NCI-H748 treated with DMSO at 0.1 percent for 48 hours (cell line): ENCODE measurements at places on chromosomes 5 and 9.
A peak's percentile ranks its signal among the peaks of the same experiment; 100 is the strongest.

- DNase-seq: no peak
These were observed 49.7 kb downstream of the BASP1 start for GRCh38 chr5:17267106-17267505.

DNA sequence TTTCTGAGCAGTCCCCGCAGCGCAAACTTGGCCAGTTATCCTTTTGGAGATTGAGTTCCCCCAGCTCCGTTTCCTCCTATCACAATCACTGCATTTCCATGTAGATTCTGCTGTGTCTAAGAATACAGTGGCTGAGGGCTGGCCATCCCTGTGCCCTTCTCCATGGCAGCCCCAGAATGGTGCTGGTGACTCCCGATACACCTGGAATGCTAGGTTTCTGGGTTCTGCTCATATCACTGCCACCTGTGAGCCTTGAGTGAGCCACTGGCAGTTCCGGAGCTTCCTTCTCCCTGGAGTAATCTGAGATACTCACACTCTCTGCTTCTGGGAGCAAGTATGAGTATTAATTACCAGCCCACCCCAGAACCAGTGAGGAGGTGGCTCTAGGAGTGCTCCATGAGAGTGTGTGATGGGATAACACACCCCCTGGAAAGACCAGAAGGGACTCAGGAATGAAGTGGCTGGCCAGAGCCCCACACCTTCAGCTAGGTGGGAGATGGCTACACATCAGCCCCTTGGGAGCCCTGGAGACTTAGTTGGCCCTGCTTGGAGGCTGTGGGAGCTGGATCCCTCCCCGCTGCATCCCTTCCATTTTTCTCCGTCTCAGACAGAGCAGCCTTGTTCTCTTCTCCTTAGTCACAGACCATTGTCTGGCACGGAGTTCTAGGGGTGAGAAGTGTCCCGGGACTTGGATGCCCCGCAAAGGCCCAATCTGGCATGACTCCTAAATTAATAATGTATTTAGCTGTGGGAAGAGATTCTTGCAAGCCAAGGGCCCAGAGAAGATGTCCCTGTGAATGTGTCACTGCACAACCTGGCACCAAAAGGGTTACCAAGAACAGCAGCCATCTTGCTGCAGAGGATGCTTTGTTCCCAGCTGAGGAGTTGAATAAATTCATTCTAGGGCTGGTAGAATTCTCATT is 4.9 kb downstream of the PCDHGC5 start:
- DNase-seq: no peak

DNA sequence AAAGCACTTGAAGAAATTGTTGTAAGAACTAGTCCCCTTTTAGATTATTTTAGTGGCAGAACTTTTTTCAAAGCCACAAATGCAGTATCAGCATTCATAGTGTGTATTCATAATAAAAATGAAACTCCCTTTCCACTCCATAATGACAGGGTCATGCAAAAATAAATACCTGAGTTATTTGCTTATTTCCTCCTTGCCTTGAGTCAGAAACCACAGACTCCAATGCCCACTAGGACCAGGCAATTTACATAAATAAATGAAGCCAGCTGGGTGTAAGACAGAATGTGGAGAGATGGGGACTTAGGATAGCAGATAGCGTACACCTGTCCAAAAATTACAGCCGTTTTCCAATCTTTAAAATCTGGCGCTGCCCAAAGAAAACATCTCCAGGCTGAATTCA is 417.8 kb downstream of the TMEM161B start:
- no peak for DNase-seq

DNA sequence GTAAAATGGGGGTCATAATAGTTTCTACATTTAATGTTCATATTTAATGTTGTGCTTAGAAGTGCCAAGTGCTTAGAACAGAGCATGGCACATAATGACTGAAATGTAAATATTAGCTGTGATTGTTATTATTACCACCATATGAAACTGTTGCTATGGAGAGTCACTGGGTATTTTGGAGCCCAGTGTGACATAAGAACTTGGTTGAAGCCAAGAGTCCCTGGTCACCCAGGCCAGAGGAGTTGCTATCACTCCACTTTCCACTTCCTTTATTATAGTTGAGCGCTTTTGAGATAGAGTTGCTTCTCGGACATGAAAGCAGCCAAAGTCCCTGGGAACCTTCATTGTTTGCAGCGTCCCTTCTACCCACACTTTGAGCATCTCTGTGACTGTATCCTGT is 77.1 kb downstream of the MAP1B start:
- DNase-seq: no peak

DNA sequence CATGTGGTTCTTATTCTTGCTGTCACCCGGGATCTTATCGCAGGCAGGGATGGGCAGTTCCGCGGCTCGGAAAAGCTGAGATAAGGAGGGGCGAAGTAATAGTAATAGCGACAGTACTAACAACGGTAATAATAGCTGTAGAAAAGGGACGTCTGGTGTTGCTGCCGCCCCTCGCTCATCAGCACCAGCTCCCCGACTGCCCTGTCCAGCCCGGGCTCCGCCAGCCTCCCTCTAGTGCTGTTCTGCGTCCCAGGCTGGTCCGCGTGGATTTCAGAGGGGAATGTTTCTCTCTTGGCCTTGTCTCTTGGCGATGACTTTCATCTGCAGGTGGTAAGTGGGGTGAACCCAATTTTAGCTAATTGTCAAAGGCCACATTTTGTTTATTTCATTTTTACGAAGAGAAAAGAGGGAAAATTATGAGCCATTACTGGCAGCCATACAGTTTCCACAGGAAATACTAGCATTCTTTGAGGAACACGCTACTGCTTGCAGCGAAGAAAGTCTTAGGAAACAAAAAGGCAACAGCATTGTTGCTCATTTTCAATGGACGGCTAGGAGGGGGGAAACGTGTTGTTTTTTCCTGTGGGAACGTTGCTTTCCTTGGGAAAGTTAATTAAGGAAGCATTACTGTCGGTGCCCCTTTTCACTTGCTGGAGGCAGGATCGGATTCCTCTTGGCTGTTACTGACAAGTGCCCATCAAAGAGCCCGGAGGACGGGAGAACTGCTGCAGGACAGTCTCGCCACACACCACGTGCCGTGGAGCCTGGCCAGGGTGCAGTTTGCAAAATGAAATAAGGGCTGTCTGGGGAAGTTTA is 762 bp downstream of the SNCAIP start:
- peak; percentile 61 for DNase-seq

DNA sequence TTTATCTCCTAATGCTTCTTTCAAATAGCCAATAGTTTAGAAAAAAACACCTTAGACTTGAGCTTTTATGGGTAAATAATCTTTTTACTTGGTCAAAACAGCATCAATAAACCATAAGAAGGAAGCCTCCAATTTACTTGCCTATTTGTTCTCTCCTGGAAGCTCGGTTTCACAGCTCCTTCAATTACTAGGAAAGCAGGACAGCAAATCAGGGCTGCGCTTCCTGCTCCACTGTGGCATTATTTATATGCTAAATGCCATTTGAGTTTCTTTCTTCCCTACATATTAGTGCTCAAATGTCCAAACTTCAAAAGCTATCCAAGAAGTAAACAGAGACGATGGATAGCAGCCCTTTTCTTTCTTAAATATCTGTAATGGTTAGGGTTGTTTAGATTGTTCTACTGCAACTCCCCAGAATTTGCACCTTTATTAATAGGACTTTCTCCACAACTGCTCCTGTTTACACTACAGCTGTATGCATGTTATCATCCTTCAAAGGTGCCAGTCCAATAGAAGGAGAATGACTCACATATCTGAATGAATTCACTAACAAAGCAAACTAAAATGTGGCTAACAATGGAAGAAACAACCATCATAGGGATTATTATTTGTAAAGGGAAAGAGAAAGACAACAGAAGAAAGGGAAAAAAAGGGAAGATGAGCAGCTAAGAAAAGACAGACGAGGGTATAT is 58.7 kb downstream of the MED27 start:
- no peak for DNase-seq

DNA sequence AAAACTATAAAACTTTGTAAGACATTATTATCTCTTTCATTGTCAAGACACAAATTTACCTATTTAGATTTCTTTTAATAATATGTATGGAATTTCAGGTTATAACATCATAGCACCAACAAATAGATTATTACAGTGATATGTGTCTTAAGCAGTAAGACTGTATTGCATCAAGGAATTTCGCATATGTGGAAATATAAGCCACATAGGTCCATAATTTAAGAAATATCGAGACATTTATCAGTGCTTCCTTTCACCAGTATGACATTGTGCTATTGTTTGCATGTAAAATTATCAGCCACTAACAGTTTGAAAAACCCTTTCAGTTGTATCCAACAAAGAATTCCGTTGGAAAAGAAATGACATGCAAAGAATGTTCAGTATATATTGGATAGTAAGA is 186.7 kb upstream of the RASA1 start:
- no peak for DNase-seq

DNA sequence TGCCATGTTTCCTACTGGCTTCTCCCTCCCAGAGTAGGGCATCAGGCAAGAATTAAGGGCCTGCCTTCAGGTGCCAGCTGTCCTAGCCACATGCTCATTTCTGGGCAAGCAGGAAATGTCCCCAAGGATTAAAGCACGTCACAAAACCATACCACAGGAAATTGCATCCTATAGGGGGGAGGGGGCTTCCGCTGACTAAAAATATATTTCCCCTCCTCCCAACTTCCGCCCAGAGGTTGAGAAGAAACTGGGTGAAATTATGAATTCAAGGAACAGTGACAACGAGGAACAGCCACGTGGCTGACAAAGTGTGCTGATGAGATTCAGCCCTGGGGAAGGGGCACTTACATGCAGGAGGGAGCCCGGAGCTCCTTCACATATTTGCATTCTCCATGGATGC is 4.1 kb downstream of the HBEGF start:
- DNase-seq: no peak

DNA sequence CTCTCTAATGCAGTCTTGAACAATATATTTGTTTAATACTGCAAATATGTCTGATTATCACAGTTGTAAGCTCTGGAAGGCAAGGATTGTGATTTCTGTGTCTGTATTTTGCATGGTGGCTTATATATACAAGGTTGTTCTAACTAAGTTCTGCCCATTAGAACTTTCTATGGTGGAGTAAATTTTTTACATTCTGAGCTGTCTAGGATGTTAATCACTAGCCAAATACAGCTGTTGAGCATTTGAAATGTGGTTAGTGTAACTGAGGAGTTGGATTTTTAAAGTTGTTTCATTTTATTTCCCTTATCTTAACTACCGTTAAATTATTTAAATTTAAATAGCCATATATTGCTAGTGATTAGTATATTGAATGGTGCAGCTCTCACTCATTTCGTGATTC is 64.3 kb upstream of the DMRTA1 start:
- DNase-seq: no peak

GRCh38 chr9:18077941-18078678 is 395.8 kb upstream of the ADAMTSL1 start:
- no peak for DNase-seq

DNA sequence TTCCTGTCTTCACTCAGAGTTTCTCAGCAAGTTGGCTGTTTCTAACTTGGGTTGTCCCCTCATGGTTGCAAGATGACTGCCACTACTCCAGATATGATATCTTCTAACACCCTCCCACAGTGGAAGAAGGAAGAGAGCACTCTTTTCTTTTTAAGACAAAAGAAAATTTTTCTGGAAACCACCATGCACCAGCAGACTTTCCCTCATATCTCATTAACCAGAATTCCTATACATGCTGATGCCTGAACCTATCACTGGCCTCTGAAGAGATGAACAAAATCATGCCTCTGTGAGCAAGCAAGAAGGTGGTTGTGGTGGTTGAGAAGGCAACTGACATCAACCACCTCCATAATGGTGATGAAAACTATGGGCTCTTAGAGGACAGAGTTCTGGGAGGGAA is 56.8 kb downstream of the FEM1C start:
- DNase-seq: no peak

DNA sequence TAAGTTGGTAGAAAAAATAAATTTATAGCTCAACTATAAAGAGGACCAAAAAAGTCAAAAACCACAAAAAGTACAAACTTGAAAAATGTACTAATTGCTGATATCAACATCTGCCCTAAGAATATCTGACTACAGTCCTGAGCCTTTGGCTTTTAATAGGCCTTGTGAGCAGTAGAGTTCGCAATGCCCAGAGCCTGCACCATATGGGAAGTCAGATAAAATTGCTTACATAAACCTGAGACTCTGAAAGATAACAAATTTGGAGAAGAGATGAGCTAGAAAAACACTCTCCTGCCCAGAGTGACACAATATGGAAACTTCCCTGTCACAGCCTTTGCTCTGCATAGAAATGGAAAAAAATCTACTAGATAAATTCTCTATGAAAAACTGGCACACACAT is 368.0 kb upstream of the GRIN3A start:
- DNase-seq: no peak

DNA sequence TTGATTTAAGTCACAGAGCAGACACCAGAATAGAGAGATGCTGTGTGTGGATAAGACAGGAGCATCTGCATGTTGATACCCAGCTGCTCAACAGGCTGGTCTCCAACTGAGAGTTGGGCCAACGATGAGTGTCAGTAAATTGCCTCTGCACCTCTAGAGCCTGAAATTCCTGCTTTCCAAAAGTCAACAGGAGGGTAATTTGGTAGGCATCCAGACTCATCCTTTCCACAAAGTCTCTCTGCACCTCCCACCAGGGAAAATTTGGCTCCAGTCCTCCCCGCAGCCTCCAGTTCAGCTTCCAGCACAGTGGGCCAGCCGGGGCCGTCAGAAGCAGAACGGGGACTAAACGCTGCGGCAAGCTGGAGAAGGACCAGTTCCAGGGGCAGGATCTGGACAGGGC is 136.9 kb downstream of the RFK start:
- no peak for DNase-seq

DNA sequence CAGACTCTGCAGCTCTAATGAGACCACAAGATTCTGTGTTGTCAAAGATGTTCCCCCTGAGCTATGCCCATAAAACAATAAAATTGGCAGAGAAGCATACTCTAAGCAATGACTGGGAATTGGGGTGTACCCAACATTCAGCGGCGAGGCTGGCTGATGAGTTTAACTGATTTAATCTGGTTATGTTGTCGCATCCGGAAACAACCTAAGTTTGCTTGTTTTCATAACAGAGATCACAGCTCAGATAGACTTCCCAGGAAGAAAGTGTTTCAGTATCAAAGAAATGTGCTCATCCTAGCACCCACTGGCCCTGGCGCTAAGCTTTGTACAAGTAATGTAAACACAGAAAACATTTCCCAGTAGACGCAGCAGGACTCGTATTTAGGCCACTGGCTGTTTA is 7.4 kb downstream of the SEMA5A start:
- DNase-seq: no peak

DNA sequence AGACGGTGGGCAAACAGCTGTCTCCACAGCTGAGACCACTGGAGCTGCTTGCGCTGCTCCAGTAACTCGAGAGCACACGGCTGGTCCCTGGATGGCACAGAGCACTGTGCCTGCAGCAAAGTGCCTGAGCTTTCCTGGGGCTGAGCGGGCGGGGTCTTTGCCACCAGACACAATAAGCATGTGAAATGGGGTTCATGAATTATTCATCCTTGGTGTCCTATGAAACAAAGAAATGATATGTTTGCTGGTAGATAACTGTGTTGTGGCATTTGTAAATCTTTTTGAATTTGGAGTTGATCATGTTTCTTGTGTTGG is 151.7 kb upstream of the MPDZ start:
- peak; percentile 34 for DNase-seq

DNA sequence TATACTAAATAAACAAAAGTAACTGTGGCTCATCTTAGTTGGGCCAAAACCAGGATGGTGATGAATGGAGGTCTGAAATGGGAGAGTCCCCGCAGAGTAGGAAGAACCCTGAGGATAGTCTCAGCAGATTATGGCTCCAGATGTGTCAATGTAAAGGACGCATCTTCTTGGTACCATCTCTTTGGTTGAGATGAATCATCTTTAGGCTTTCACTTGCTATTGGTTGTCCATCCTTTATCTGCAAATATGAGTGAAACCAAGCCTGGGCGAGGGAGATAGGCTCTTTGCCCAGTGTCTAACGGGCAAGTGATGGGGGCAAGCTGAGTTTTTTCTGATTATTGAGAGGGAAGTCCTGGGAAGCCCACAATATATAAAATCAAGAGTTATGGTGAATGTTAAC is 19.4 kb upstream of the LCP2 start:
- no peak for DNase-seq
